ENCODE measurements at places on chromosomes 5 and 9.

DNA sequence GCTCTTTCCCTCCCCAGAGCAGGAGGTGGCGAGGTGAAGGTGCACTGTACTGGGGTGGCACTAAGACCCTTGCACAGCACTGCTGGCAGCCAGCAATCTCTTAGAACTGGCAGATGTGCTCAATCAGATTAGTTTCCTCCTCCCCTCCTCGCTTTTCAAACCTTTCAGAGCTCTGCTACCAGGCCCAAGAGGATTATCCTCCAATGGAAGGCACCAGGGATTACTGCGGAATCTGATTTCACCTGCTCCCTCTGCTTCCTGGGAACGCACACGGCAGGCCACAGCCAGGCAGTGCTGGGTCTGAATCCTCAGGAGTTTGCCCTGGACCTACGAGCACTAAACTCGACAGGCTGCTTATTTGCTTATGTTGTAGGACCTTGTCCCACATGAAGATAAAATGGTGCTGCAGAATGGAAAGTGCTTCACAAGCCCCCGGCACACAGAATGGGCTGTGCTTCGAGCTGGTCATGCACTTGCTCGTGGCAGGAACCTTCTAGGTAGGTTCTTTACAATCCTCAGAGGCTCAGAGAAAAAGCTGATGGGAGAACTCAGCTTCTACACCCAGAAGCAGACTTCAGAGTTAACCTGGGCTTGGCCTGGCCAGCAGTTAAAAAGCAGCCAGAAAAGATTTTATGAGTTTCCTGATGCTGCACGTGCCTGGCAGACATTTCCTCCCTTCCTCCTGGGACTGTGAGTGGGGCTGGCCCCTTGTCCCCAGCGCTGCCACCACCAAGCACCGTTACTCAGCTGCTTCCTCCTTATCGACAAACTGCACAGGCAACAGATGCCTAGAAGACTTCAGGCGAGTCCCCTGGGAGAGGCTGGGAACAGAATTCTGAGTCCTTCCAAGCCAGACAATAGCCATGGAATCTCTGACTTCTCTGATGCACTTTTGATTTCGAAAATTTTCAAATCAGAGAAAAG, 33.1 kb downstream of the FABP6 start:
- no peak for DNase-seq

DNA sequence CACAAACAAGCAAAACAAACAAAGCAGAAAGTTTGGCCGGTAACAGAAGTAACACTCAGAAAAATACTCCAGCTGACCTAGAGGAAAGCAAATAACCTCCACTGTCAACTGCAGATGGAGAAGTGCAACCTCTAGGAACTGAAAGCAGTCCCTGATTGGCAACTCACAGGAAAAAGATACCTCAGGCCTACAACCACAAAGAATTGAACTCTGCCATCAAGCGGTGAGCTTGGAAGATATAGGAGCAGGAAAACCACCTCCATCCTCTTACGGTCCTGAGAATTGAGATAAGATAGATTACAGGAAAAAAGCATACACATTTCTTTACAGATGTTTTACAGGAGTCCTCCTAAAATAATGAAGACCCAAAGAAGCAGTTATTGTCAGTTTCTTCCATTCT, 184.5 kb downstream of the PDZD2 start:
- no peak for DNase-seq

GRCh38 chr5:125148706-125149105, 402.3 kb upstream of the ZNF608 start:
- no peak for DNase-seq

- DNase-seq = no peak
These were observed 165.5 kb downstream of the PBX3 start for GRCh38 chr9:125912667-125913066.

- no peak for DNase-seq
These were observed 86.1 kb downstream of the TLE4 start for GRCh38 chr9:79657891-79658290.

GRCh38 chr9:38652044-38652443, 31.6 kb upstream of the ANKRD18A start:
- DNase-seq = no peak

DNA sequence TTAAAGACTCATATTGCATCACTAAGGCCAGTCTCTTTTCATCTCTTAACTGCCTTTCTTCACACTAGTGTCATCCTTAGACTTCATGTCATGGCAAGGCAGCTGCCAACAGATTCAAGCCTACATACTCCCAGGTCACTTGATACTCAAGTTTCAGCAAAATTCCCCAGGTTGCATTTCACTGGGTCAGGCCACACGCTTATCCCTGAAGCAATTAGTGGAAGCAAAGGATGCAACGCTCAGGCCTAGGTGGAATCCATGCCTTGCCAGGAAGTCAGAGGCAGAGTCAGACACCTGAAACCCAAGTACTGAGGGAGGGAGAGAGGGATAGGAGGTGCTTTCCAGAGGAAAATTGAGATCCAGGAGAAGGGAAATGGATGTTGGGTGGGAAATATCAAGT, 28.9 kb downstream of the YIPF5 start:
- no peak for DNase-seq

- DNase-seq = no peak
These were observed 98.7 kb upstream of the SARDH start for GRCh38 chr9:133836818-133837217.
